NCI-H1694 treated with DMSO at 0.1 percent for 48 hours (cell line): ENCODE measurements at places on chromosomes 16 and 17.

DNA sequence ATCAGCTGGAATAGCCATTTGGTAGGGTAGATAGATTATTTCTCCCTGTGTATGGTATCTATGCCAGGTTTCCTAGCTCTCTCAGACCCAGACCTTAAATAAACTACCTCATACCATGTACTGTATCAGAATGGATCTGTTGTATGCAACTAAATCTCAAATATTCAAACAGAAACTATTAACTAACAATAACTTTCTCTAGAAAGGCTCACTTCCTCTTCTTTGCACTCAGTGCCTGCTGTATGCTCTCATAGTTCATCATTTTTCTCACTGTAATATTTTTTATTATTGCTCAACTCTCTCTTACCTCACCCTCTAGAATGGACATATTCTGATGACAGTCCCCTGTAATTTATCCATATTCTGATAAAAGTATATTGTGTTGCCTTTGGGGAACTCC lies 182.4 kb downstream of the TOX3 start:
- no peak for DNase-seq

- no peak for DNase-seq
These were observed 76.2 kb upstream of the KSR1 start for GRCh38 chr17:27379888-27380533.

DNA sequence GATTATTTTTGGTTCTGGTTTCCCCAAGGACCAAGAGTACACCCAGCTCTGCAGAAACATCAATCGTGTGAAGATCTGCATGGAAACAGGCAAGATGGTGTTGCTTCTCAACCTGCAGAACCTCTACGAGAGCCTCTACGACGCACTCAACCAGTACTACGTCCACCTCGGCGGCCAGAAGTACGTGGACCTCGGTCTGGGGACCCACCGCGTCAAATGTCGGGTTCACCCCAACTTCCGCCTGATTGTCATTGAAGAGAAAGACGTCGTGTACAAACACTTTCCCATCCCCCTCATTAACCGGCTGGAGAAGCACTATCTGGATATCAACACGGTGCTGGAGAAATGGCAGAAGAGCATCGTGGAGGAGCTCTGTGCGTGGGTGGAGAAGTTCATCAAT lies 67.4 kb upstream of the ENDOV start:
- no peak for DNase-seq

DNA sequence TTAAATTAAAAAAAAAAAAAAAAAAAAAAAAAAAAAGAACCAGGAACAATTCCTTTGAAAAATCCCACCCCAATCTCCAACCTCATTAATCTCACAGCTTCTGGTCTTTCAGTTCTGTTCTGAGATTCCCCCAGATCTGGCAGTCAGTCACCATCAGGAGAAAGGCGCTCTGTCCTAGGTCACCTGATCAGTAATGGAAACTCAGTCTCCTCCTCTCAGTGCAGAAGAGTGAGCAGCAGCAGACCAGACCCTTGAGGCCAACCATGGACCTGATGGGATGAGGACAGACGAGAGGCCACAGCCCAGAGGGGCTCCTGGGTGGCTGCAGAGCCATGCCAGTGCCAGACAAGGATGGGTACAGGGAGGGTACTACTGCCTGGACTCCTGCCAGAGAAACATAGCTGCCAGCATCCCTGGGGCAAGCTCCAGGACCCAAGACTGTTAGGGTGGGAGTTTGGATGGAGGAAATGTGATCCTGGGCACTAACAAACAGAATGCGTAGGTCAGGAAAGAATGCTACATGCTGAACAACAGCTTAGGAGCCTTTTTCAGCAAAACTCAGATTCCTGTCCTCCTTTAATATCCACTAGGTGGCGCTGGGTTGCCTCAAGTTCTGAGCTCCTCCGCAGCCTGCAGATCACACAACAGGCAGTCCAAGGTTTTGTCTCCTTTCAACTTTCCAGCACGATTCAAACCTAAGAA lies 28.7 kb downstream of the MPG start:
- peak; percentile 73 for DNase-seq

DNA sequence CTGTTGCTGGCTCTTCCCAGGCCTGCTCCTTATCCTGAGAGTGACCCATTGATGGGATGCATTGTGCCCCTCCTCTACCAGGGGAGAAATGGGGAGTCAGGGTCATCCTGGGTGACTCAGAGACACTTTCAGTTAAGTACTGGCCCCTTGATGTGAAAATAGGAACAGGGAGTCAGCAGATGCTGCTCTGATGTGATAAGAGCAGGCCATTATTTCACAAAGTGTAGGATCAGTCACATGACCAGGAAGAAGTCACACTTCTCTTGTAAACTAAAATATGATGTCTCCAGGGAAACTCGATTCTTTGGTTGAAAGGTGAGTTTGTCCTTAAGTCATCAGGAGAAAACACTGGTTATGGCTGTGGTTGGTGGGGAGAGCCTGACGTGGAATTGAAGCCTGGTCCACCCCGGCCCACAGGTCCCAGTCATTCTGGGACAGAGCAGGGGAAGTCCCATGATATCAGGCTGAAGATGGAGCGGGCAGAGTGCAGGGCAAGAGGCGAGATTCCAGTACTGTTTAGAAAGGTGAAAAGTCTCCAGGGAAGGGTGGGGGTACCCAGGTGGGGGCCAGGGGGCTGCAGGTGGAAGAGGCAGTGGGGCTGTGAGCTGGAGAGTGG lies 88.6 kb upstream of the NLRP1 start:
- DNase-seq = no peak

DNA sequence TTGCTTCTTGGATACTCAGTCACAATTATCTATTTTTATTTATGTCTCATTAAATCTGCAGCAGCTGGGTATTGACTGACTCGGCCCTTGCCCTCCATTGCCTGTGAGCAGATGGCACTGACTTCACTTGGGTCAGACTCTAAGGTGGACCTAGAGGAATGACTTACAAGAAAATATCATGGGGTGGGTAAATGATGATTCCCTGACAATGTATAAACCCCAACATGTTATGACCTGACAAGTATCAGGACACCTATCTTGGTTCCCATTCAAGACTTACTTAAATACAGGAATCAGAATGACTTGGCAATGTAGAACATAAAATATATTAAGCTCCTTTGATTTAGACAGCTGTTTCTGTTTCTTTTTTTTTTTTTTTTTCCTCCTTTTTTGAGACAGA lies 953.5 kb downstream of the CDH11 start:
- DNase-seq = no peak

DNA sequence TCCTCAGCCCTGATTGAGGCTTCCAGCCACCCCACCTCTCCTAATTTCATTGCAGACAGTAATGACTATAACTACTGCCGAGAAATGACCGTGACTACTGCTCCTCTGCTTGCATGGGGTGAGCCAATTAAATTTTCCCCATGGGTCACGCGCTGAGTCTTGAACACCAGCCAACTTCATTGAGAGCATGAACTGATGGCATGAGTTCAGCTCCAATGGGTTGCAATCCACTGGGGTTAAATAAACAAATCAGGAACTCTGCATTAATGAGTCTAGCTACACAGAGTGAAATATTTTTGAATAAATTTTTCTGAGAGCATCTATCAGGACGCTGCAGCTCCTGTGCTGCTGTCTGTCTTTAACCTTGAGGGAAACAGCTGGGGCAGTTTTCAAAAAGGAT lies 61.6 kb upstream of the CLEC3A start:
- DNase-seq = no peak

DNA sequence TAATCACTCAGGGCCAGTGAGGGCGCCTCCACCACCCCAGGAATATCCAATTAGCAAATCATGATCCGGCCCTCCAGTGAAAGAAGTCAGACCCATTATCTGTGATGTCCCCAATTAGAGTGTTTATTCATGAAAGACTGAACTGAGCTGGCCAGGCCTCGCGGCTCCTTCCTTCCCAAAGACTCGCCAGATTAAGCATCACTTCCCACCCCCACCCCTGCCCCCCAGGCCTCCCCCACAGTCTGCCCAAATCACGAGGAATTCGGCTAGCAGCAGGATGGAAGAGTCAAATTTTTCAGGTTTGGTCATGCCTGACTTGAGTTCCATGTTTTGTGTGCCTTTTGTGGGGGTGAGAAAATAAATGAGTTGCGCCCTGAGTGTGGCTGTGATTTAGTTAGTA lies 298.4 kb upstream of the SALL1 start:
- no peak for DNase-seq

DNA sequence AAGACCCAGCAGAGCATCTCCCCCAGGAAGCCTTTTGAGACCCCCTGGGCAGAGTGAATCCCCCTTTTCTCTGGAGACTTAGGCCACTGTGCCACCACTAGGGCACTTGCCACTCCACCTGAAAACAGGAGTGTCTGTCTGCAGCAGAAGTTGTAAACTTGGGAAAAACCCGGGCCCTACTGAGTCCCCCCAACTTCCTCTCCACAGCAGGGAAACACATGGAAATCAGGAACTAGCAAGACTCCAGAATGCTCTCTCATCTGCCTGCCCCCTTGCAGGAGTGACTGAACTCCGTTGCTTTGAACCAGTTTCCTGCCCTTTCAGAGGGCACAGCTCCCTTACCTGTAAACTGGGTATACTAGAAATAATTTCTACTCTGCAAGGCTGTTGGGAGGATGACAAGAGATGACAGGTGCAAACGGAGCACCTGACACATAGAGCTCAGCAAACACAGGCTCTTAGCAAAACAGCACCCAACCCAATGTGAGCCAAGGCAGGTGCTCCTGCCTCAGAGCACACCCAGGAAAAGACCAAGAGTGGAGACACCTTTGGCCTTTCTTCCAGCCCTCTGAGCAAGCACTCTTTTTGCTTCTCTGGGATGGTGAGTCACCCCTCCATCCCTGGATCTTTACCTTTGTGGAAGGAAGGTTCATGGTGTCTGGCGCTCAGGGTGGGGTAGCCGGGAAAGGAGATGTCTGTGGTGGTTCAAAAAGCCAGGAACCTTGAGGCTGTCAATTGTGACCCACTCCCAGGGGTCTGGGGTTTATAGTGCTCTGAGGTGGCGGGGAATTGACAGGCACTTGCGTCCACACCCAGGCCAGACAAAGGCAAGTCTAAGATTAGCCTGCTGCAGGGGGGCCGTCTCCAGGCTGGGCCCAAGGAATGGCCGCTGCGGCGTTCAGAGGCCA lies at the start of gene HCRT:
TSS of gene HCRT (minus strand) at position 740 of the 908 bp plus-strand sequence. CDS start at position 653, 87 bp downstream.
- DNase-seq = no peak
